ENCODE measurements at places on chromosomes 4 and X.

GRCh38 chrX:134659761-134660160 is 1.5 kb upstream of the PLAC1 start:
- DNase-seq = no peak

GRCh38 chr4:169959254-169959653 is 66.9 kb downstream of the MFAP3L start:
- DNase-seq = no peak

GRCh38 chr4:85498068-85498733 is 23.3 kb downstream of the ARHGAP24 start:
- DNase-seq = no peak

- DNase-seq = no peak
Measured at GRCh38 chr4:128630871-128631270, 178.6 kb upstream of the JADE1 start.

GRCh38 chrX:48806081-48806480 is 4.2 kb downstream of the HDAC6 start:
- DNase-seq = no peak

- DNase-seq = no peak
Measured at GRCh38 chr4:83716874-83717273, 181.0 kb downstream of the GPAT3 start.

GRCh38 chr4:20042769-20043168 is 208.9 kb upstream of the SLIT2 start:
- DNase-seq = no peak

DNA sequence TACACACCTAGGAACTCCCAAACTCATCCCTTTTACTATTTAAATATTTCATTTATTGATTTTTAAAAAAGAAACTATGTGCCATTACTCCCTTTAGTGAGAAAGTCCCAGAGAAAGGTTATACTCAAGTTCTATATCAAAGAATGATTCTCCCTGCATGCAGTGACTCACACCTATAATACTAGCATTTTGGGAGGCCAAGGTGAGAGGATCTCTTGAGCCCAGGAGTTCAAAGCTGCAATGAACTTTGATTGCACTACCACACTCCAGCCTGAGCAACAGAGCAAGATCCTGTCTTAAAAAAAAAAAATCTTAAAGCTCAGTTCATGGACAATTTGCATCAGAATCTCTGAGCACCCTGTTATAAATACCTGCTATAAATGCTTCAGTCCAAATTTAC is 9.2 kb upstream of the RBPJ start:
- no peak for DNase-seq

- DNase-seq = no peak
Measured at GRCh38 chr4:1251773-1252066, 2.8 kb upstream of the CTBP1 start.

DNA sequence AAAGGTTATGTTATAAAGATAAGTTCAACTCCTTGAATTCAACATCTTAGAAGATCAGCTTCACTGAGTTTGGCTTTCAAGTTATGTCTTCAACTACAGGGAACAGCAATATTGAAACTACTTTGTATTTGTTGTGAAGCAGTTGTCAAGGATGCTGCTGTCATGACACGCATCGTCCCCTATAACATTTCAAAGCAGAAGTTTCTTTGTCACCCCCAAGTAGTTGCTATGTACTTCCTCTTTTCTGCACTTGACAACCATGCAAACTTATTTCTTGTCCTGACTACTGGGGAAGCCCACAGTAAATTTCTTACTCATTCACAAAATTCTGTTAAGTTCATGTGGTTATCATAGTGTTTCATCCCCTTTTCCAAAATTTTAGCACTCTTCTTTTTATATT is 14.3 kb downstream of the ANTXR2 start:
- peak; percentile 50 for DNase-seq

GRCh38 chr4:16133406-16133805 is 49.6 kb upstream of the PROM1 start:
- DNase-seq = no peak

- DNase-seq = no peak
Measured at GRCh38 chrX:132763528-132763927, 194.9 kb downstream of the HS6ST2 start.

GRCh38 chrX:40434443-40434842 is 146.3 kb upstream of the ATP6AP2 start:
- no peak for DNase-seq

- DNase-seq = no peak
Measured at GRCh38 chr4:143202824-143203223, 18.1 kb downstream of the USP38 start.

DNA sequence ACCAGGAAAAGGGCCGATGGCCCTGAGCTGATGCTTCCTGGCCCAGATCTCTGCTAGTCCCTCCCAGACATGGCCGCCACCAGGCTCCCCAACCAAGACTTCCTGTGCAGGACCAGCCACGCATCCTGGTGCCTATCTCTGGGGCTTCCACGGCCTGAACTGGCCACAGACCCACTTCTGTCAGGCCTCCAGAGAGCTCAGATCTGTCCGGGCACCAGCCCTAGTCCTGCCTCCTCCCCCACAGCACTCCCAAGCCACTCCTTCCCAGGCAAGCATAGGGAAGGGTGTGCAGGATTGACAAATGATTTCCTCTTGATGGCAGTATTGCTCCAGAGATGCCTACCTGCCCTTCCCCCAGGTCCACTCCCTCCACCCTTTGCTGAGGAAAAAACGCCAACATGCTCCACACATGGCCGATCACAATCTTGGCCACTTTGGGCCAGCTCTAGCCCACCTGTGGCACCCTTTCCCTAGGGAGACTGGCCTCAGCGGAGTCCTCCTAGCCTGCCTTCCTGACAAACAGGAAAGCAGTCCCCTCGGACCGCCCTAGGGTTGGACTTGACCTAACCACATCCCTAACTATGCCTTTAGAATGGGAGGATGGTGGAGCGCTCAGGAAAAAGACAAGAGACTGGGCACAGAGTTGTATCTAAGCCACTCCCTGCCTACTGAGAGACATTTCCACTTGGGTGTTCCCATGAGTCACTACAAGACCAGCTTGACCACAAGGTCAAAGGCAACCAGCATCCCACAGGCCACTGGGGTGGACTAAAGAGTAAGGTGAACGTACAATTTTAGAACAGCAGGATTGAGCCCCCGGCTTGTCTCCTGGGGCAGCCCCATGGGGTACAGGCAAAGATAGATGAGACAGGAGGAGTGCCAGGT is 277.5 kb upstream of the AGTR2 start:
- DNase-seq = no peak

GRCh38 chr4:145540235-145540634 is 58.6 kb downstream of the SMAD1 start:
- DNase-seq = no peak

DNA sequence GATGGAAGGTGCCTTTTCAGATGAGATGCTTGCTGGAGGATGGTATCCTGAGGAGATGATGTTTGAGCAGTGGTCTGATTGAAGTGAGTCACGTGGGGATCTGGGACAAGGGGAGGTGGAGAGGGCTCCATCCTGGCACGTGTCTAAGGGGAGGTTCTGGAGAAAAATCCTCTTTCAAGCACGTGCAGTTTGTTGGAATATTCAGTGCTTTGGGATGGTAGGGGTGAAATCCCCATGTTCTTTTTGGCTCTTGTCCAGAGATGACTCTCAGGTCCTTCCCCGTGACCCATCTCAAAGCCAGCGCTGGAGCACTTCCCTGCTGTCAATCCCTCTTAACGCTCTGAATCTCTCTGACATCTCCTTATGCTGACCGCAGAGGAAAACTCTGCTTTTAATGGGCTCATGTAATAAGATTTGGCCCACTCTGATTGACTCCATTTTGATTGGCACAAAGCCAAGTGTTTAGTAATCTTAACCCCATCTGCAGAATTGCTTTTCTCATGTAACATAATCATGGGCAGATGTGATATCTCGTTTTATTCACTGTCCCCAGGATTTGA is 10.8 kb upstream of the KLKB1 start:
- DNase-seq = no peak

- no peak for DNase-seq
Measured at GRCh38 chr4:152431291-152431690, 104.6 kb downstream of the FBXW7 start.

DNA sequence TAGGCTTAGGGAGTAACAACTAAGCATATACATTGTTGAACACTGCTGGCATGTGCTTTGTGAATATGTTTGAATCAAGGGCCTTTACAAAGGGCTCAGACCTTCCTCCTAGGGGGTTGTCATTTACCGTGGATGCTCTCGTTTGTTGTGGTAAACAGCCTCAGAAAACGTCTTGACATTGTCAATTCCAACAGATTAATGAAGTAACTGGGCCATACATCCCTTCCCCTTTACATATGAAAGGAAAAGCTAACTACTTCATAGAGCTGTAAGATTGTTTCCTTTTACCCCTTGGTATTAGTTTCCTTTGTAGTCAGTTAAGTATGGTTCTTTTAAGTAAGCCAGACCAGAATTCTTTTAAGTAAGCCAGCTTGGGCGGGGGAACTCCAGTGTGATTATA is 42.9 kb downstream of the FAT4 start:
- DNase-seq = no peak

GRCh38 chrX:148909758-148910157 is 409.3 kb downstream of the AFF2 start:
- DNase-seq = no peak

DNA sequence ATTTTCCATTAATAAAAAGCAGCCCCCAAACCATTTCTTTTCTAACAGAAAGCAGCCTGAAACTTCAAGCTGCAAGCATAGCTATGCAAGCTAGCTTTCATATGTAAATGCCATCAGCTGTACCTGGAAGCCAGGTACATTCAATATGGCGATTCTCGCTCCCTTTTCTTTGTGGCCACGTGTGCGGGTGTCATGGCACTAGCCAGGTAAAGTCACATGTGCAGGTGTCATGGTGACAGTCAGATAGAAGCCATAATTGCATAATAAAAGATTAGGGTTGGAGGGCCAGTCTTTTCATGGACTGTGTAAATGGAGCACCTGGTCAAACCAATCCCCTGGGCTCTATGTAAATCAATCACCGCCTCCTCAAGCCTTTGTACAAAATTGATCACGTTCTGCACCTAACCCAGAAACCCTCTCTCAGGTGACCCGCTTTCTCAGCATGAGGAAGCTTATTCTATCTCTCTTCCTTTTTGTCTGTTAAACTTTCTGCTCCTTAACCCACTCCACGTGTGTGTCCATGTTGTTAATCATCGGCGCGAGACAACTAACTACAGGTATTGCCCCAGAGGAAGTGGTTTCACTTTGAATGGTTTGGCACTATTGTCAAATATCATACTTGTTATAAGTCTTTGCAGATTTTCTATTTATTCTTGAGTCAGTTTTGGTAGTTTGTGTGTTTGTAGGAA is 18.0 kb upstream of the RHOXF2 start:
- no peak for DNase-seq

DNA sequence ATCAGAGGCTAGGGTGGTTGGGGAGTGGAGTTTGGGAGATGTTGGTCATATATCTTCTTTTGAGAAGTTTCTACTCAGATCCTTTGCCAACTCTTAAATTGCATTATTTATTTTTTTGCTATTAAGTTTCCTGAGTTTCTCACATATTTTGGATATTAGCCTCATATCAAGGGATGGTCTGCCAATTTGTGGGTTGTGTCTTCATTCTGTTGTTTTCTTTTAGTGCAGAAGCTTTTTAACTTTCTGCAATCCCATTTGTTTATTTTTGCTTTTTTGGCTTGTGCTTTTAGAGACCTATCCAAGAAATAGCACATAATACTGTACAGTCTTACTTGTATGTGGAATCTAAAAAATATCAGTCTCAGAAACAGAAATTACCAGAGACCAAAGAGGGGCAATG is 509.2 kb upstream of the HS3ST1 start:
- no peak for DNase-seq

GRCh38 chrX:101290957-101291603 is at the start of gene TAF7L:
Gene TAF7L, minus strand, starts transcription at chrX:101291334. Its CDS starts 3,791 bp downstream, at chrX:101287543.
- DNase-seq = no peak

DNA sequence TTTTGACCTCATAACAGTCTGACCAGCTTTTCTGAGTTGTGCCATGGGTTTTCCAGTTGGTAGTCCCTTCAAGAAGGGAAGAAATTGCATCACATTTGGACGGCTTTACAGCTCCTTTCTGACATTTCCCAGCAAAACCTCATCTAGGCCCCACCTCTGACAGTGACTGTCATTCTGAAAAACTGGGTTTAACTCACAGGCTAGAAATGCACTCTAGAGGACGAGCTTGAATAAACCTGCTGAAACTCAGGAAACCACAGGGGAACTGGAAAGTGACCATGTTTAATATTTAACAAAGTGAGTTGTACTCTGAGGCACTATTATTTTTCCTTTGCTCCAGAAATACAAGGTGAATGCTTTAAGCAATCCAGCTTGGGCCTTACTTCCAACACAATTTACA is 434.3 kb upstream of the RASGEF1B start:
- DNase-seq = no peak

DNA sequence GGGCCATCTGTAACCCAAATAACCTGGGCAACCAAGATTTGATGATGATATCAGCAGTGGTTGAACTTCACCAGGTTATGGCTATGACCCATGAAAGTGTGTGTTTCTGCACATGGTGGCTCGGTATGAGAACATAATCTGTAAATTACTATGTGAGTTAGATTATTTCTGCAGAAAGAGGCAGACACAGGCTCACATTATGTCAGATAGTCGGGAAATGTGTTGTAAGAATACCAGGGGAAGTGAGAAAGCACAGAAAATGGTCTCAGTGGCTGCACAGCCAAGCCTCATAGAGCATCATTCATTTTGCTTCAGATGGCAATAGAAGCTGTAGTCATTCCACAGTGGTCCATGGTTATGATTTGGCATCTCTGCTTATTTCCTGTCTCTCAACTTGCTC is 63.0 kb upstream of the RBPJ start:
- no peak for DNase-seq

DNA sequence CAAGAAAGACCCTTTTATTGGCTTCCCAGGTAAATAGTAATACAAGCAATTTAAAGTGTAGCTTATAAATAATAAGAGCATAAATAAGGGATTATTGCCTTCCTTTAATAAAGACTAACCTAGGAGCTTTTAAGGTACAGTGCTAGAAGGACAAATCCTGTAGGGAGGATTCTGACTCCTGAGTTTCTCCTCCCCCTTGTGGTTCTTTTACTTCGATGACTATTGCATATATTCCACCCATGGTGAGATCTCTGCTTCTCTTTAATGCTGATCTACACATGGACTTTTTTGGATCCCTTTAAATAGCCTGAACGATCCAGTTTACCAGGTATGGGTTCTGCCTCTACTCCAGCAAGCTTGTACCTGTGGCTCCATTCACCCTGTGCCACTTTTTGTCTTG is 2.5 kb downstream of the GALNT7 start:
- DNase-seq = no peak

All from activated CD4-positive, alpha-beta memory T cell treated with anti-CD3 and anti-CD28 coated beads, Interleukin-2, amount 10 ng/mL, durations not matched to agents 7 days and 5 days (primary cell).